ENCODE measurements at places on chromosomes 2 and 18.

DNA sequence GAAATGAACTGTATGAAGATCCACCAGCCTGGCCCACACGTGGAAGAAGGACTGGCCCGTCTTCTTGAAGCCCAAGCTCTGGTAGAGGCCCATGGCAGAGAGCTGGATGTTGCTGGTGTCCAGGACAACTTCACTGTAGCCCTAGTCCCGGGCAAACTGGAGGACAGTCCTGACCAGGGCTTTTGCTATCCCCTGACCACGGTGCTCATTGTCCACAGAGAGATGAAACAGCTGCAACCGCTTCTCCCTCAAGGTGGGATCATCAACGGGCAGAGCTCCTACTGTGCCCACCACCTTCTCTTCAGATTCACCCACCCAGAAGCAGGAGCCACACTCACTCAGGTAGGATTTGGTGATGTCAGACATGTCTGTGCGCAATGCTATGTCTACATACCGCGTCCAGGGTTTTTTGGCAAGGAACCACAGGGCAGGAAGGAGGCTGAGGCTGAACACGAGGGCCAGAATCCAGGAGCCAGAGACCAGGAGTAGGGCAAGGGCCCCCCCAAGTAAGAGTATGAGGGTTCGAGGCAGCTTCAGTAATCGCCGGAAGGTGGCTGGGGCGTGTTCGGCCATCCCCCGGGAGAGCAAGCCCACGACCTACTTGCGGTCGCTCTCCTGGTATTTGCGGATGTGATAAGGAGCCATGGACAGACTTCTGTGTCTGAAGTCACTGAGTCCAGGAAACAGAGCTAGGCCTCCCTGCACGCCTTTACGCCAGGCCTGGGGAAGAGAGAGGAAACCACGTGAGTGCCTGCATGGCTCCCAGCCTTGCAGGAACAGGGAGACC lies 36.3 kb downstream of the TPRKB start:
- DNase-seq: no peak

- DNase-seq: no peak
Measured at GRCh38 chr2:62661263-62661635, 44.3 kb upstream of the EHBP1 start.

DNA sequence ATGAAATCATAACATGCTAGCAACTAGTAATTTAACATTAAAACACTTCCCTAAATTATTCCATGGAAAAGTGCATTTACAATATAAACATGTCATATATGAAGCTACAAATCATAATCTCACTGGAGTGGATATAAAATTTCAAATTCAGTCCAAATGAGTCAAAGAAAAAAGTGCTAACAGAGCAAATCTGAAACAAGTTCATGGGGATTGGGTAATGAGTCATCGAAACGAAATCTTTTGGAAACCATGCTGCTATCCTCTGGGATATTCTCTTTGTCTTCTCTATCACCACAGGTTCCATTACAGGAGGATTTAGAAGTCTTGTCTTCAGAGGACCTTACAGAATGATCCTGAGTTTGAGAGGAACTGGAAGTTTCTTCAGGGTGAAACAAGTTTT lies 34.1 kb downstream of the STK17B start:
- no peak for DNase-seq

GRCh38 chr2:218981390-218981880 lies 3.5 kb downstream of the FEV start:
- DNase-seq: no peak

DNA sequence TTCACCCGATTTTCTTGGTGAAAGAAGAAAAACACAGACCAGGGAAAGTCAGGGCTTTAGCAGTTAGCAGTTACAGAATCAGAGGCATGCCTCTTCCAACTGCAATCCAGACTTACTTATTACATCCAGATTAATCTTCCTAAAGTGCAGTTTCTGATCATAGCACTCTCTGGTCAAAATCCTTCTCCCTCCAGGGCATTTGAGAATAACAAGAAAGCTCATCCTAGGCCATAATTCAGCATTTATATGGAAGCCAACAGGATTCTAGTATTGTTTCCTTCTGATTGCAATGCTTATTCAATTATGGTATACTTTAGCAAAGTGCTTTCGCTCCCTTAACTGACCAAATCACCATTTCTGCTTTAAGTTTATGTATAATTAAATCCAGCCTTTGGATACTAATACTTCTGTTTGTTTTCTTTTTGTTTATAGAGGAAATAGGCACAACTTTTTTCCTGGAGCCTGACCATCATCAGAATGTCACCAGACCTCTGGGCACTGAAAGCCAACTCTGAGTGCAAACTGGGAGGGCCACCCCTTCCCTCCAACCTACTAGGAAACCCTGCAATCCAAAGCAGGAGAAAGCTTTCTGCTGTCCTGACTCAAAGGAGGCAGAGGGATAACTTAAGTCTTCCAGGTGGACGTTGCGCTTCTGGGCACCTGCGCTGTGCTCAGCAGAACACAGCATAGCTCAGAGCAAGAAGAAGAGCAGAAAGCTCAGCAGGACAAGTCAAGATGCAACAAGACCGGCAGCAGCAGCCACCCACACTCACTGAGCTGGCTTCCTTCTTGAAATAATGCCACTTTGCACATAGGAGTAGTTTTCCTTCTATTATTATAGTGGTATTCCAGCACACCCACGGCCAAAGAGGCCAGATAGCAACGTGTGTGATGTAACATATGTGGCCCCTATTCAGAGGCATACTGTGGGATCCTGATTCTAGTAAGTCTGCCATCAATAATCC lies 99.3 kb downstream of the STK39 start:
- DNase-seq: no peak

DNA sequence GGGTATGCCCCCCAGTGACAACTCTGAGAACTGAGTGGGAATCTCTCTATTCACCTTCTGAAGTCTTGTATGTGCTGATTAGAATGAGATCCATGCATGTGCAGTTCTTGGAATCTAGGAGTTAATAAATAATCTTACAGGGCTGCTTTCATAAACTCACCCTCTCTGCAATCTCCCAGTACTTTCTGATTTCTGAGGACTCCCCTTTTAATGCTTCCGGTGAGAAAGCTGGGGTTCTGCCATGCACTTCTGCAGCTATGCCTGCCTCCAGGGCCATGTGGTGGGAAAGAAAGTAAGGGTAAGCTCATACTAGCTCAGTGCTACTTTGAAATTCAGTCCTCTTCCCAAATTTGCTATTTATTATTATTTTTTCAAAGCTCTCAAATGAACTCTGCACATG lies 432.9 kb downstream of the MTX2 start:
- DNase-seq: no peak

- no peak for DNase-seq
Measured at GRCh38 chr2:214593727-214594126, 182.9 kb downstream of the VWC2L start.

GRCh38 chr2:183088061-183088460 lies 9.5 kb downstream of the DUSP19 start:
- no peak for DNase-seq

- DNase-seq: no peak
Measured at GRCh38 chr18:9925369-9925768, 11.6 kb downstream of the VAPA start.

GRCh38 chr2:227464361-227464760 lies 7.6 kb upstream of the AGFG1 start:
- no peak for DNase-seq

- no peak for DNase-seq
Measured at GRCh38 chr2:59824314-59824713, 729.1 kb downstream of the BCL11A start.

DNA sequence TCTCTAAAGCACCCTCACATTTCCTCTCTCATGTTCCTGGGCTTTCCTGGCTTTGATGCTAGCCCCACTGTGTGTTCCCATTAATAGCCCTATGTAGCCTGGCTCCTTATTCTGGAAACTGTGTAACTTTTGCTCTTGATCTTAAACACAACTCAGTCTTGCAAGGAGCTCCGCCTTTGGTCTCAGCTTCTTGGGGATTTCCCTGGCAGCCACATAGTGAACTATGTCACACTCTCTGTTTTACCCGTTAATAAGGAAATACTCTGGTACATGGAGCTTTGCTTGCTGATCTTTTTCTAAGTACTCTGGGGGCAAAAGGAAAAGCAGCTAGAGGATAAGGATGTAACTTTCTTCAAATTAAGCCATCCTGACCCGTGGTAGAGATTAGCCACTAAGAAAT lies 259.3 kb downstream of the NEDD4L start:
- DNase-seq: no peak

DNA sequence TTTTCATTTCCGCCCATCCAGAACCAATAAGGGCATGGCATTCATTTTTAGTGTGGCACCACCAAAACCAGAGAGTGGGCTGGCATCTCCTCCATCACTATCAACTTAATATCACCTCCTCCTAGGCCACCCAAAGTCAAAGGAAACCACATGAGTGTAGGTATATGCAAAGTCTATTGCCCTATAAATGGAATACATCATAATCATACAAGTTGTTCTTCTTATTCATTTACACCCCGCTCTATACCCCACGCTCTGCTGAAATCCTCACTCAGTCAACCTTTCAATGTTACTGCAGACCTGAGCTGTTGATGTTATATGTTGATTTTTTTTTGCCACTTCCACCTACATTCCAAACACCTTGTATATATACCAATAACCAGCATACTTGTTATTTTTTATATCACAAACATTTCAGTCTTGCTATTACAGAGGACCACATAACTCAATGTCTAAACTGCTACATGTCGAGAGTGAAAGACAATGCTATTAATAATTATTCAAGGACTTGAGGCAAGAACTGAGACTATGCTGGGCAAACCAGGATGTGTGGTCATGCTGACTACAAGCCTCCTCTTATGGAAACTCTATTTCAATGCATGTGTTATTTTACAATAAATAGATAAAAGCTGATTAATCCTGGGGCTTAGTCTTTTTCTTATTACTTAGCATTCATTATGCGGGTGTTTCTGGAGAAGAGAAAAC lies 466.5 kb upstream of the ID2 start:
- no peak for DNase-seq

DNA sequence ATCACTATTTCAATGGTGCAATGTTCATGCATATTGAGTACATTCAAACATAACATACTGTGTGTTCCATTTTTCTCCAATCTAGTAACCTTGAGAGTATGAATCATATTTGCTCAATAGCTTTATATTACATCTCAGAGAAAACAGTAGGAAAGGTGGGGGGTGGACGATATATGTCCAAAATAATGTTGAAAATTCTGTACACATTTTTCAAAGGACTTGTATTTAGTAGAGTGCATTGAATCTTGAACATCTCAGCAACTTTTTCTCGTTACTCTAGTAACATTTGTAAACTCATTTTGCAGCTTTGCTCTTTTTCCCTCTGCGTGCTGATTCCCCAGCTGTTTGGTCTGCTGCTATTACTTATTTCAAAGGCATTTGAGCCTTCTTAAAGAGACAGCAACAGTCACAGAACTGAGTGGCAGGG lies 1487.0 kb downstream of the LRP1B start:
- no peak for DNase-seq

DNA sequence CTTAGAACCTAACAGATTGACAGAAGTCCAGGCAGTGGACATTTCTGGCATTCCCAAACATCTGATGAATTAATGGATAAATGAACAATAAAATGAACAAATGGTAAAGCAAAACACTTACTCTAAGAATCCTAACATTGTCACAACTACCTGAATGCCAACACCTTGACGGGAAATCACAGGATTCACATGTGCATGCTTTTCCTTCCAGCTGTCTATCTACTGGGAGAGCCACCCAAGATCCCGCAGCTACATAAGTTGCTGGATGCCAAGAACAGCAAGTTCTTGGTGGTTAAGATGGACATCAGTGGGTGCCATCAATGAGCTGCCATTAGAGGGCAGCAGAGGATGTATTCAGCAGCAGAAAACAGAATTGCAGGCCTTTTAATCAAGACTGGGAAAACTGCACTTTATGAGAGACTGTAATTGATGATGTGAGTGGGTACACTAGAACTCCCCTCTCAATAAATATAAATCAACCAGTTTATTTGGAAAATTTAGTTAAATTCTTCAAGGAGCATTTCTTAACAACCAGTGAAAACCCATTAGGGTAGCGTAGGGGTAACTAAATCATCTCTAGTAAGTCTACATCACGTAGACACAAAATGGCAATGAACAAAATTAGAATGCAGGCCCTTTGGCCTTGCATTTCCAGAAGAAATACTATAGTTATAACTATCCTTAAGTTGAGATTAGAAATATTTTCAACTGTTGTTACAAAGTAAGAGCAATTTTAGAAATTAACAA lies 45.6 kb downstream of the SESTD1 start:
- DNase-seq: peak; percentile 75

DNA sequence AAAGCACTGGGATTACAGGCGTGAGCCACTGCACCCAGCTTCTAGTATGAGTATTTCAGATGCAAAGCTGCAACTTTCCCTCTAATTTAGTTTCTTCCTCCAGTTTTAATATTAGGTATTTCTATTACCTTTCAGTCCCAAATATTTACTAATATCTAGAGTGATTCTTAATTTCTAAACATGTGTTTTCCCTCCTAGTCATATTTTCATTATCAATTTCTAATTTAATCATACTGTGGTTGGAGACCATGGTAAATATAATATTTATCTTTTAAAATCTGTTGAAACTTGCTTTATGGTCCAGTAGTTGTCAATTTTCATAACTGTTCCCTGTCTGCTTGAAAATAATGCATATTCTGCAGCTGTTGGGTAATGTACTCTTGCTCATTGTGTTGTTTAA lies 245.9 kb upstream of the REV1 start:
- no peak for DNase-seq

All from T47D (cell line).